ENCODE measurements at places on chromosomes 6 and 20. TPM values are rescaled to one million over a fixed set of nuclear protein-coding genes. Genes with fewer than 3 reads are reported as not detected.

GRCh38 chr20:32621071-32621890 lies 36.1 kb upstream of the NOL4L start:
- no peak for DNase-seq

GRCh38 chr20:57694481-57694880 lies 15.3 kb downstream of the PMEPA1 start:
- no peak for DNase-seq

DNA sequence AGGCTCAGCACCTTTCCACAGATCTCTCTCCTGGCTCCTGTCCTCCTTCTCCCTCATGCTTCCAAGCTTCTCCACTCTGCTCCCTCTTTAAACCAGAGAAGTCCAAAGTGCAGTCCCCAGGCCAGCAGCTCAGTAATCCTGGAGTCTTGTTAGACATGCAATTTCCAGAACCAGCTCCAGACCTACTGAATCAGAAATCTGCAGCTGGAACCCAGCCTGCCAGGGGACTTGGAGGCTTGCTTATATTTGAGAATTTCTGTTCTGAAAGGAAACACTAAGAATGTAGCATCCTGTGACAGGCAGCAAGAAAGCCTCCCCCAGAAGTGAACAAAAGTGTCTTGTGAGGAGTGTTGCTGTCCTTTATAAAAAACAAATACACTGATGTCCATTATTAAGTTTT lies 438.1 kb downstream of the BCKDHB start:
- peak; percentile 19 for DNase-seq

- no peak for DNase-seq
Observed at GRCh38 chr6:163329991-163330390, 84.5 kb upstream of the QKI start.

DNA sequence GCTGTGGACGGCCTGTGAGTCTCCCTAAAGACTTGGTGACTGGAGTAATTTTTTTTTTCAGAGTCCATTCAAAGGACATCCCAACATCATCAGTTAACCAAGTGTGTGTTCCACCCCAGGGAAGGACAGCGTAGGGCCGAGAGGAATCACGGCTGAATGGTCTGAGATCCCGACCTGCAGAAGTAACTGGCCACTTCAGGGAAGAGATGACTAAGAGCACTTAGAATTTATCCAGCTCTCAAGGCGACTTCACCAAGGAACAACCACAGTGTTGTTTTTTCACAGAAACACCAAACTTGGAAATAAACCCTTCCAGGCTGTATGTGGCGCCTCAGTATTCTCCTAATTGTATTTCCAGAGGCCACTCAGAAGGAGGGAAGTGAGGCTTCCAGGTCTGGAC lies 231.6 kb downstream of the FNDC1 start:
- no peak for DNase-seq

GRCh38 chr20:33630507-33630906 lies 31.6 kb upstream of the C20orf144 start:
- DNase-seq, result no peak

GRCh38 chr6:109962271-109962670 lies 15.8 kb upstream of the GPR6 start:
- DNase-seq, result no peak

DNA sequence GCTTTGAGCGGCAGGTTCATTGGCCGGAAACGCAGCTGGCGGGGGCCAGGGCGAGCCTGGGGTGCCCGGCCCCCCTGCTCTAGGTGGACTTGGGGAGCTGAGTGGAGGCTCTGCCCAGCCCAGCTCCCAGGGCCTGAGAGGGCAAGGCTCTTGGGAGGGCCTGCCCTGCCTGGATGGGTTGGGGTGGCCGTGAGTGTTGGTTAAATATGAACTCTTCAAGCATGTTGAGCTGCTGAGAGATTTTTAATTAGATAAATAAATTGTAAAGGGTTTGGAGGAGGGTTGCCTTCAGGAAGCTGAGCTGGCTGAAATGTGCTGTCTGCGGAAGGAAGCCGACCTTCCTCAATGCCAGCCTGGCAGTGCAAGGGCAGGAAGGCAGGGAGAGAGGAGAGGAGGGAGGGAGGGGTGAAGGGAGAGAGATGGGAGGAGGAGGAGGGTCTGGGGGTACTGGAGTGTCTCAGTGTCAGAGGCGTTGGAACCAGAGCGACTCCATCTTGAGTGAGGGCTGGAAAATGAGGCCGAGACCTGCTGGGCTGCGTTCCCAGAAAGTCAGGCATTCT lies 39.4 kb upstream of the PMEPA1 start:
- no peak for DNase-seq

GRCh38 chr6:34949636-34950035 lies 60.6 kb downstream of the ANKS1A start:
- no peak for DNase-seq

HLA-DPA1 gene
- 26.5 TPM for total RNA-seq

ASIP gene
- 2.1 TPM for total RNA-seq

RAB5IF gene
- 75.7 TPM for total RNA-seq

Measured in testis (tissue), 5 donors.